SHP77 (cell line): ENCODE measurements at places on chromosomes 2 and 18.

DNA sequence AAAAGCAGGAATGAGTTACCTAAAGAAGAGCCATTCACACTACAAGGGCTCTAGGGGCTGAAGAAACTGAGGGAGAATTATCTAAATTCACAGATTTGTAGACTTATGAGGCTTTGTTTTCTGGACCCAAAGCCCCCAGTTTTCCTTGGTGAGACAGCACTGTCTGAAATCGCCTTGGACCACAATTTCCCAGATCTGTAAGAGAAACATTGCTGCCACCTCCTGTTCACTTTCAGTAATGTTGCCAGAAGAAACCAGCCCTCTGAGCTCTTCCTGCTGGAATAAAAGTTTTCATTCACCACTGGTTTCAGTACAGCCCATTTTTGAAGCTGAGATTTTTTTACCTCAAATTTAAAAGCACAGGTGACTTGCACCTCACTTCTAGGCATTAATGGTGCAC lies 169.2 kb downstream of the CDH20 start:
- peak; percentile 8 for DNase-seq

DNA sequence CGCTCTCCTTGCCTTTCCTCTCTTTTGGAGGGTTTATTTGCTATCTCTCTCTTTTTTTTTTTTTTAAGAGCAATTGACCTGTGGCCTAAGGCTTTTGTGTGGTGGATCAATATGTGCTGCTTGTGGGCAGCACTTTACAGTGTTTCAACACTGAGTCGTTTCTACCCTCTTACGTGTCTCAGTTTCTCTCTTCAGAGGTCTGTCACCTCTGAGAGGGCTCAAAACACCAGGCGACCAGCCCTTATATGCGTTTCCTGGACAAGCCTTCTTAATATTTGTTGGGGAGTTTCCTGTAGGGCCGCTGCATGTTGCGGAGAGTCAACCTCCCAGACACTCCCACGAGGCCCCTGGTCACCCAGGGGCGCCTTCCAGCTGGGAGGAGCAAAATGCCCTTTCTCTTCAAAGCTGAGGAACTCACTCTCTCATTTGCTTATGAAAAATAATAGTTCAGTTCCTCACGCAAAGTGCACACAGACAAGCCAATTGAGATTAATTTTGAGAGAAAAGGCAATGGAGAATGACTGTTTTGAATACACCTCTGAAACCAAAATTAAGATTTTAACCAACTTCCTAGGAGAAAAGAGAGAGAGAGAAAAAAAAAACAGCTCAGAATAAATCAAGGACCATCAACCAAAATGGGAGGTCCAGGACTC lies 96.3 kb upstream of the B3GNT2 start:
- DNase-seq: no peak

- no peak for DNase-seq
Measured at GRCh38 chr18:57920036-57920435, 116.9 kb upstream of the ATP8B1 start.

GRCh38 chr18:70469916-70470315 lies 181.1 kb downstream of the SOCS6 start:
- DNase-seq: peak; percentile 23

GRCh38 chr2:17646081-17646554 lies 105.6 kb downstream of the VSNL1 start:
- peak; percentile 31 for DNase-seq
